Neural progenitor cell (in vitro differentiated cells): ENCODE measurements at places on chromosomes 12 and 14. TPM values are rescaled to one million over a fixed set of nuclear protein-coding genes. Genes with fewer than 3 reads are reported as not detected.

Gene TMEM179
- 0.77 and 12.1 TPM in 2 replicates for total RNA-seq

Gene CTSG
- not detected in 2 replicates for total RNA-seq

DNA sequence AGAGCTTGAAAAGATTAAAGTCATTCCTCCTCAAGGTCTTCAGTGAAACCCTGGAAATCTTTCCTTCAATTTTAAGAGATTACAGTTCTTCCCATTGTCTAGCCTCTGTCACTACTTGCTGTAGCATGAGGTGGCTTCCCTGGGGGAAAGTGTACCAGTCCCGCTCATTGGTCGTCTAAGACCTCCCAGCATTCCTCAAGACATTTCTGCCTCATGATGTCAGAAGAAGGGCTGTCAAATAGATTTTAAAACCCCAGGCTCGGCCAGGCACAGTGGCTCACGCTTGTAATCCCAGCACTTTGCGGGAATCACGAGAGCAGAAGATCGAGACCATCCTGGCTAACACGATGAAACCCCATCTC is 46.7 kb downstream of the SMUG1 start:
- DNase-seq, result no peak
- H3K4me3 ChIP-seq, result no peak overlapping the region
- no peaks in the 10 kb centered on the region for H3K36me3 ChIP-seq
- peaks cover 100% of the 10 kb centered on the region for H3K27me3 ChIP-seq

DNA sequence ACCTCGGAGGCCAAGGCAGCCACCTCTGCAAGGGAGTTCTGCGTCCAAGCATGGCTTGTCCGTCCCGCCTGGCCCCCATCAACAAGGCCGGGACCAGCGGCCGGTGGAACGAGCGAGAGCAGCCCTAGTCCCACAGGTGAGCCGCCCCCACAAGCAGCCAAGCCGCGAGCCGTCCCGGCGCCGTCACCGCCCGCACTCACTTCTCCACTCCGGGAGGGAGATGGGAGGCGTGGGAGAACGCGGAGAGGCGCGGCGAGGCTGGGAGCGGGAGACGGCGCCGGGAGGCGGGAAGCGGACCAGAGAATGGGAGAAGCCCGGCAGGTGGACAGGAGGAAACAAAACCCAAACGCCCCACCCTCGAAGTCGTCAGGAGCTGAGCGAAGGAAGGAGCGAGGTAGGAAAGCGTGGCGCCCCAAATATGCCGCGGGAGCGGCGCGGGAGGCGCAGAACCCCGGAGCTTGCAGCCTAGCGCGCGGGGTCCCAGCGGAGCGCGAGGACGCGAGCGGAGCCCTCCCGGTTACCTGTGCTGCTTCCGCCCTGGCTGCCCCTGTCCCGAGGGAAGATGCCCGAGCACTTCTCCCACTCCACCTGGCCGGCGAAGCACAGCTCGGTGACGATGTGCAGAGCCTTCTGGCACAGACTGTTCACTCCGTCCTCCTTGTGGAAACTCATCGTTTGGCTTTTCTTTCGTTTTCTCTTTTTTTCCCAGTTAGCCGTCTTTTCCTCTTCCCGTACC is 600 bp downstream of the SYT10 start:
- H3K4me1 ChIP-seq, result peaks cover 6% of the 10 kb centered on the region
- H3K27me3 ChIP-seq, result peaks cover 62% of the 10 kb centered on the region
- no peak overlapping the region for H3K27ac ChIP-seq
- no peaks in the 10 kb centered on the region for H3K36me3 ChIP-seq
- peak; percentile 51 for DNase-seq

DNA sequence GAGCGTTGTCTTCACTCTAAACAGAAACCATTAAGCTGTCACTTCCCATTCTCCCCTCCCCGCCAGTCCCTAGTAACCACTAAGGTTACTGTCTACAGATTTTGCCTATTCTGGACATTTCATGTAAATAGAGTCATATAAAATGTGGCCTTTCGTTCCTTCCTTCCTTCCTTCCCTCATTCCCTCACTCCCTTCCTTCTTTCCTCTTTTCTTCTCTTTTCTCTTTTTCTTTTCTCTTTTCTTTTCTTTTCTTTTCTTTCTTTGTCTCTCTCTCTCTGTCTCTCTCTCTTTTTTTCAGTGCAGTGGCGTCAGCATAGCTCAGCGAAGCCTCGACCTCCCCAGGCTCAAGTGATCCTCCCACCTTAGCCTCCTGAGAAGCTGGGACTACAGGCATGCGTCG is 37.8 kb downstream of the HCAR2 start:
- H3K36me3 ChIP-seq, result no peaks in the 10 kb centered on the region
- no peaks in the 10 kb centered on the region for H3K4me1 ChIP-seq
- no peak overlapping the region for H3K4me3 ChIP-seq
- H3K27ac ChIP-seq, result no peak overlapping the region

GRCh38 chr12:70774055-70774454 is 136.8 kb upstream of the PTPRB start:
- H3K36me3 ChIP-seq, result no peaks in the 10 kb centered on the region
- H3K27me3 ChIP-seq, result no peaks in the 10 kb centered on the region
- no peak overlapping the region for H3K4me3 ChIP-seq
- peak; percentile 18 for DNase-seq

DNA sequence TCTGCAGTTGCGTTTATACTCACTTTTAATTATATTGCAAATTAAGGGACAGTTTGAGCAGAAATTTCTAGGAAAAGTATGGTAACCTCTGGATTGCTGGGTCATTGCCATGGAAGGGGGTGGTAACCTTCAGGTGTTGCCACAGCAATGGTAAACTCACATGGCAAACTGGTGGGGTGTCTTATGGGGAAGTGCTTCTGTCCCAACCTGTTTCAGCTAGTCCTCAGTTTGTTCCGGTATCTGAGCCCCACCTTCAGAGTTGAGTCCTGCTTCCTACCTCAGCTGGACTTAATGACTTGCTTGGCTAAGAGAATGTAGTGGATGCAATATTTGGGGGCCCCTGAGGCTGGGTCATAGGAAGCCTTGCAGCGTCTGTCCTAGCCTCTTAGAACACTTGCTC is 7.3 kb upstream of the CLMN start:
- no peak overlapping the region for H3K27ac ChIP-seq
- no peaks in the 10 kb centered on the region for H3K27me3 ChIP-seq
- no peak for DNase-seq
- H3K4me3 ChIP-seq, result no peak overlapping the region
- no peaks in the 10 kb centered on the region for H3K36me3 ChIP-seq

DNA sequence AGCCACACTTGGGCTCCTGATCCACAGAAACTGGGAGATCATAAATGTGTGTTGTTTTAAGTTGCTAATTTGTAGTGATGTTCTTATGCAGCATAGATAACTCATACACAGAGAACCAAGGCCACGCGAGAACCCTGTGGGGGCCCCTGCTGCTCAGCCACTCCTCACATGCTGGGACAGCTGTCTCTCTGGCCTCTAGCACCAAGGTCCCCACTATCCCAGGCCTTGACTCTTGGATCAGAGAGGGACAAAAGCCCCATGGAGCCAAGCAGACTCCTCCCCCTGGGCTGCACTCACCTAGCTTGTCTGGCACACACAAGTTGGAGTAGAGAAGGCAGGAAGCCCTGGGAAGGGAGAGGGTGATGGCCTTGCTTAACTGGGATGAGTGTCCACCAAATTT is 11.3 kb downstream of the PLD4 start:
- peaks cover 13% of the 10 kb centered on the region for H3K4me1 ChIP-seq
- DNase-seq, result no peak
- H3K27me3 ChIP-seq, result peaks cover 93% of the 10 kb centered on the region
- H3K27ac ChIP-seq, result no peak overlapping the region

DNA sequence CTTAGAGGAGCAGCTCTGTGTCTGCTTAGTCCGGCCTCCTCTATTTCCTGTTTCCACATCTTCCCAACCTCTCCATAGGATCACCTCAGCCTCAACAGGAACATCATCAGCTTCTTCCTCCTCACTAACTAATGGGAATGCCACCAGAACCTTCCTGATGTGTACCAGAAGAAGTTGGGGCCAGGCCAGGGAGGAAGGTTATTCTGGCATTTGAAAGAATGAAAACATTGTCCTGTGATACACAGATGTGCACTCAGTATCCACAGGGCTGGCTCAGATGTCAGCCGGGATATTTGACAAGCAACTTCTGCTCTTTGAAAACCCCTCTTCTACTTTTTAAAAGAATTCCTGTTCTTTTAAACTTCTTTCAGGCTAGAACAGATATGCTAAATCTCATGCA is 63.6 kb downstream of the TMEM30B start:
- H3K27ac ChIP-seq, result no peak overlapping the region
- no peak overlapping the region for H3K4me3 ChIP-seq
- no peaks in the 10 kb centered on the region for H3K27me3 ChIP-seq
- peaks cover 20% of the 10 kb centered on the region for H3K4me1 ChIP-seq
- no peak for DNase-seq
